G401 (cell line): ENCODE measurements at places on chromosomes 4 and X. TPM values are rescaled to one million over a fixed set of nuclear protein-coding genes. Genes with fewer than 3 reads are reported as not detected.

DNA sequence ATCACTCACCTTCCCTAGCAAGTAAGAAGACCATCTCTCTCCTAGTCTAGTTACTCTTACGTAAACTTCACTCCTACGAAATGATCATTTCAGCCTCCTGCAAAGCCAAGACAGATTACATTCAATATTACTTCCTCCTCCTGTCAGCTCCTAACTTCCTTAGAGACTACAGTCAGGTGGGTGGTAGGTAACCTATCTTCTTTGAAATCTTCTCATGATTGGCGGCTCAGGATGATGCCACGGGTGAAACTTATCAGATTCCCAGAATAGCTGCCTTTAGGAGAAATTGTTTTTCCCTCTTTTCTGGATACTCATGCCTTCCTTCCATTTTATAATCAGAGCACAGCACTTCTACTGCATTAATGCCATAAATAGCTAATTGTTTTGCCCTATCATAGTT, 744.8 kb upstream of the HS3ST1 start:
- no peak for DNase-seq

GRCh38 chr4:114208574-114209151, 229.2 kb upstream of the ARSJ start:
- no peak for DNase-seq

GRCh38 chr4:153553819-153554170, 87.6 kb downstream of the TMEM131L start:
- DNase-seq, result no peak

DNA sequence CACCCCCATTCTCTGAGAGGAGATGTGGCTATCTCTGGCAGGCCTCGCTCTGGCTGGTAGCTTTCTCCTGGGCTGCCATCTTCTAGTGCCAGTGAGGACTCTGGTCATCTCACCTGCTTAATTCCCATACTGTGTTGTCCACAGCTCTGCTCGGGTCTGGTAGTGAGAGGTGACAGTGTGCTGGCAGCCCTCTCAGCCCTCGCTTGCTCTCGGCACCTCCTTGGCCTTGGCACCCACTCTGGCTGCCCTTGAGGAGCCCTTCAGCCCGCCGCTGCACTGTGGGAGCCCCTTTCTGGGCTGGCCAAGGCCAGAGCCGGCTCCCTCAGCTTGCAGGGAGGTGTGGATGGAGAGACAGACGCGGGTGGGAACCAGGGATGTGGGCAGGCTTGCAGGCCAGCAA, 52.7 kb downstream of the CPLX1 start:
- peak; percentile 36 for DNase-seq

DNA sequence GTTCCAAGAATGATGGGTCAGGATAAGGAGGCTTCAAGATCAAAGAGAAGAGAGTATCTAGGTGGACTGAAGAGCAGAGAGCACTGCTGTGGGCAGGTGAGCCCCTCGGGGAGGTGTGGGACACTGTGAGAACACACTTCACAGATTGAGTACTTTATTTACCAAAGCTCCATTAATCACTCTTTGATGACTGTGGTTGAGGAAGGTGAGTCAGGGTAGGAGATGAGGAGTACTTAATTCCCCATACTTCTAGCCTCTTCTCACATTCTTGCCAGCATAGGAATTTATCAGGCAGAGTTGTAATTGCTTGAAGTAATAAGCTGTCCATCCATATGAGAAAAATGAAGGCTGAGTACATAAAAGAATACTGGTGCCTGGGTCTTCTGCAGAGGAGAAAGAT, 375.3 kb downstream of the PCDH10 start:
- no peak for DNase-seq

DOCK11 gene
- total RNA-seq, result 0.88 TPM in 1 of 2 replicates, not detected in the other

PTCHD1 gene
- total RNA-seq, result not detected in 2 replicates
